ENCODE measurements at places on chromosomes 3 and 15.

GRCh38 chr3:142588703-142589102, 7.5 kb upstream of the PLS1 start:
- no peak for DNase-seq

GRCh38 chr3:42306499-42306898, 40.5 kb upstream of the CCK start:
- DNase-seq: no peak

DNA sequence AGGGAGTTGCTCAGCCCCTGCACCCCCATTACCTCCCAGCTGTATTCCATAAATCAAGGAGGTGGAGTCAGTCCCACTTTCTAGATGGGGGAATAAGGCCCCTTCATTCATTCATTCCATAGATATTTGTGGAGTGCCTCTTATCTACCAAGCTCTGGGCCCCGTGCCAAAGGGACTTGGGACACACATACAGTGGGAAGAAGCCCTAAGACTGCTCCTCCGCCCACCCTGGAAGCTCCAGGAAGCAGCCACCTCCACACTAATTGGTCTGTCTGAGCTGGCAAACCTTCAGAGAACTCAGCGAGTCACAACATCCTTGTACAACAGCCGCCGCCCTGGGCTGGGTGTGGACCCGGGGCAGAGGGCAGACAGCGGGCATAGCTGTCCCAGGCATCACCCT, 6.4 kb downstream of the STRA6 start:
- no peak for DNase-seq

- DNase-seq: peak; percentile 71
Observed at GRCh38 chr15:31131853-31132375, 30.4 kb upstream of the TRPM1 start.

GRCh38 chr3:48180531-48181253, 7.5 kb downstream of the CDC25A start:
- no peak for DNase-seq

GRCh38 chr3:183455089-183455488, 26.7 kb upstream of the MCF2L2 start:
- DNase-seq: no peak

DNA sequence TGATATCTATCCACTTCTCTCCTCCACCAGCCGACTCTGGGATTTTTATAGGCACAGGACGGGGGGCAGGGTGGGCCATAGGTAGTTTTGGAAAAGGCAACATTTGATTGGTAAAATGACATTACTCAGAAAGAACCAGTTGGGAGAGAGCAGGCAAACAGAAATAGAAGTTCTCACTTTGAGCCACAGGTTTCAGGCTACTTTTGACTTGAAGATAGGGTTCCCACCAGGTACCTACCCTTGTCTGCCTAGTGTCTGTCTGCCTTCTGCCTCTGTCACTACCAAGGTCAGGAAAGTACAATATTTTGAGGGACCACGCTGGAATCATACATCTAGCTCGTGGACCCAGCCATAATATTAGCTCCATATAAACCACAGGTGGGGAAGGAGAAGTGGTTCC, 412.9 kb upstream of the GRM7 start:
- DNase-seq: no peak

DNA sequence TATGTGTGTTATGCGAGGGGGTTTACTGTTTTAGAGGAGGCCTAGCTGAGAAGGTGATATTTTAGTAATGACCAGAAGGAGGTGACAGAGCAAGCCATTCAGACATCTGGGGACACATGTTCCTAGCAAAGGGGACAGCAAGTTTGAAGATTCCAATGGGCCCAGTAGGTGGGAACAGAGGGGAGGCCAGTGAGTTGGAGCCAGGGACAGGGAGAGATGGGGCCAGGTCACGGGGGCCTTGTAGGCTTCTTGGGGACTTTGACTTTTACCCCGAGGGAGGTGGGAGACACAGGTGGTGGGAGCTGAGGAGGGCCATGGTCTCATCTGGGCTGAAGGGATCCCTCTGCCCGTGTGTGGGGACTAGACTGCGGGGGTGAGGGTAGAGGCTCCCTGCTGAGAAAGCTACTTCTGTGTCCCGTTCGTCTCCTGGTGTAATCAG, 72.5 kb downstream of the MGLL start:
- DNase-seq: no peak

DNA sequence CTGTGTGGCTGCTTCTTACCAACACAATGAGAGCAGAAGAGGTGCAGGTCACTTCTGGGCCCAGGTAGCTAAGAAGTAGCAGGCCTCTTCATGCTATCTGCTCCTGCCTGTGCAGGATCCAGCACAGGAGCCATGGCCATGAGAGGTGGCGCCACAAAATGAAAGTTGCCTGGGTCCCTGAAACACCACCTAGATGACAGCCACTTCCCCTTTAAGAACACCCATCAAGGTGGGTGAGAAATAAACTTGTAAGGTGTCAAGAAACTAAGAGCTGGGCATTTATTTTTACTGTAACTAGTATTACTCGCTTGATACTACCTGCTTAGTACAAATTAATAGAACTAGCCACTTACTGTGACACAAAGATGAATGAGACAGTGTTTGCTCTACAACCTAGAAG, 484.6 kb upstream of the TBL1XR1 start:
- no peak for DNase-seq

DNA sequence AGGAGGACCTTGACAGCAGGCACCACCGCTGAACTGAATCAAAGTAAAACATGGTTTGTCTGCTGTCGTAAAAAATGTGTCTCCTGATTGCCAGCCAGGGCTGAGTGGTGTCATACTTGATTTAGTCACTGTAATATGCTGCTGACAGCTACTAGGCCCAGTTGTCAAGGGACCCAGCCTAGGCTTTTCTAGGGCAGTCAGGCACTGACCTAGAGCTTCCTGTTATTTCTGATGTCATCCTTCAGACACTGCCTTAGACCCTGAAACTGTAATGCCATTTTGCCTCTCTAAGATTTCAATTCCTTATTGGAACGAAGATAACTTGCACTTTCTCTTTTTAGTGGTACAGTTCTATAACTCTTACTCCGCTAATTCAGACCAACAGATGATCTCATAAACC, 2.6 kb upstream of the MRPL3 start:
- no peak for DNase-seq

- DNase-seq: no peak
Observed at GRCh38 chr3:35946121-35946853, 307.0 kb downstream of the ARPP21 start.

DNA sequence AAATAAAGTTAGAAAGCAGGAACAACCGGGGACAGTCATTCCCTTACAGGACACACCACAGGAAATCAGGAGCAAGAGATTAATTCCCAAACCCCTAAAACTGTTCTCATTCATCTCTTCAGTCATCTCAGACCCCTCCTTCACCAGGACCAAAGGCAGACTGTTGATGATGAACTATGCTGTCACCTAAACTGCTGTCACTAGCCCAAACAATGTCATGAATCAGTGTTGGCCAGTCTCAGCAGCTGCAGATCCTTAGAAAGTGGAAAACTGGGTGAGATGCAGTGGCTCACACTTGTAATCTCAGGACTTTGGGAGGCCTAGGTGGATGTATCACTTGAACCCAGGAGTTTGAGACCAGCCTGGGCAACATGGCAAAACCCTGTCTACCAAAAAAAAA, 909.6 kb downstream of the ROBO1 start:
- no peak for DNase-seq
